ENCODE measurements at places on chromosomes 4 and X. TPM values are rescaled to one million over a fixed set of nuclear protein-coding genes. Genes with fewer than 3 reads are reported as not detected.

VSIG1 gene
- total RNA-seq = 0.37 TPM

ETDB gene
- total RNA-seq = not detected

MCUB gene
- total RNA-seq = 13.5 TPM

CT45A5 gene
- total RNA-seq = not detected

RGN gene
- 4.8 TPM for total RNA-seq

CLGN gene
- total RNA-seq = 4.8 TPM

AREG gene
- total RNA-seq = 1.8 TPM

GPC3 gene
- total RNA-seq = 192 TPM

LNX1 gene
- total RNA-seq = 7.9 TPM

CENPVL2 gene
- not detected for total RNA-seq

HTN3 gene
- not detected for total RNA-seq

GLRA3 gene
- 0.16 TPM for total RNA-seq

ZNF711 gene
- 52.6 TPM for total RNA-seq
